ENCODE measurements at places on chromosomes 7 and 10.

DNA sequence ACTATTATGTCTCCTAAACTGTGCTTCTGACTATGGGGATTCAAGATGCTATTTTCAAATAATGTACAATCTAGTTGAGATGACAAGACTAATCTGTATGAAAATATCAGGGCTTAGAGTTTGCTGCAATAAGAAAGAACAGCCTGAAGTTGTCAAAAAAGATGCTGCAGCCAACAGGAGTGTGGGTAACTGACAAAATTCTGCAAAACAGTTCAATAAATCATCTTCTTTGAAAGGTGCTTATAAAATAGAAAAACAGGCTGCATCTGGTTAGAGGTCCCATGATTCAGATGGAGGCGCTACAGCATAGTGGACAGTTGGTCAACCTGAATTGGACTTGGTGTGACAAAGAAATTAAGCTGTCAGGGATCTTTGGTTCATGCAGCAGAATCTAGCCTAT lies 511.0 kb downstream of the XPNPEP1 start:
- no peak for DNase-seq

DNA sequence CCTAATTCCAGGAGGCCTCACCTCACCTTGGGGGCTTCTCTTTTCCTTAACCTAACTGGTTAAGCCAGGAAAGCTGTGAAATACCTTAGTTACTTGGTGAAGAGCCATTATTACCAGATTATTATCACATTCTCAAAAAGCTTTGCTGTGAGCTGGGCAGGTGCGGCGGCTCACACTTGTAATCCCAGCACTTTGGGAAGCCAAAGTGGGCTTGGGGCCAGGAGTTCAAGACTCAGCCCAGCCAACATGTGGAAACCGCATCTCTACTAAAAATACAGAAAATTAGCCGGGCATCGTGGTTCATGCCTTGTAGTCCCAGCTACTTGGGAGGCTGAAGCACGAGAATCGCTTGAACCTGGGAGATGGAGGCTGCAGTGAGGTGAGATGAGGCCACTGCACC lies 102.4 kb upstream of the KLF6 start:
- DNase-seq, result no peak

GRCh38 chr7:72003236-72003635 lies 408.9 kb downstream of the CALN1 start:
- DNase-seq, result no peak

DNA sequence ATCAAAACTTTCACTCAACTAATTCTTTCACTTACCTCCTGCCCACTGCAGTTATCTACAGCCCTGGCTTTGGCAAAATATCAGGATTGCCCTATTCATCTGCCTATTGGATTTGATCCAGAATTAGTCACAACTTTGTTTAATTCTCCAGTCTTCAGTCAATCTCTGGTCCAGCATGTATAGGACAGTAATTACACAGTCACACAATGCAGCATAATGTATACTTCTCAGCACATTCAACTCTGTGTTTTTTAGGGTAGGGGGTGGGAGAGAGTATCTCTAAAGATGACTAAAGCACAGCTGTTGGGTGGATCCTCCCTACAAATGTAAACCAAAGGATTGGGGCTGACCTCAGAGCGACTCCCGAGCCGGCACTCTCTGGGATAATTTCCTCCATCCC lies 17.7 kb upstream of the NRP1 start:
- no peak for DNase-seq

- DNase-seq, result no peak
These were observed 15.2 kb upstream of the WNT2 start for GRCh38 chr7:117338020-117338419.

- DNase-seq, result no peak
These were observed 18.0 kb upstream of the RET start for GRCh38 chr10:43058716-43059335.

DNA sequence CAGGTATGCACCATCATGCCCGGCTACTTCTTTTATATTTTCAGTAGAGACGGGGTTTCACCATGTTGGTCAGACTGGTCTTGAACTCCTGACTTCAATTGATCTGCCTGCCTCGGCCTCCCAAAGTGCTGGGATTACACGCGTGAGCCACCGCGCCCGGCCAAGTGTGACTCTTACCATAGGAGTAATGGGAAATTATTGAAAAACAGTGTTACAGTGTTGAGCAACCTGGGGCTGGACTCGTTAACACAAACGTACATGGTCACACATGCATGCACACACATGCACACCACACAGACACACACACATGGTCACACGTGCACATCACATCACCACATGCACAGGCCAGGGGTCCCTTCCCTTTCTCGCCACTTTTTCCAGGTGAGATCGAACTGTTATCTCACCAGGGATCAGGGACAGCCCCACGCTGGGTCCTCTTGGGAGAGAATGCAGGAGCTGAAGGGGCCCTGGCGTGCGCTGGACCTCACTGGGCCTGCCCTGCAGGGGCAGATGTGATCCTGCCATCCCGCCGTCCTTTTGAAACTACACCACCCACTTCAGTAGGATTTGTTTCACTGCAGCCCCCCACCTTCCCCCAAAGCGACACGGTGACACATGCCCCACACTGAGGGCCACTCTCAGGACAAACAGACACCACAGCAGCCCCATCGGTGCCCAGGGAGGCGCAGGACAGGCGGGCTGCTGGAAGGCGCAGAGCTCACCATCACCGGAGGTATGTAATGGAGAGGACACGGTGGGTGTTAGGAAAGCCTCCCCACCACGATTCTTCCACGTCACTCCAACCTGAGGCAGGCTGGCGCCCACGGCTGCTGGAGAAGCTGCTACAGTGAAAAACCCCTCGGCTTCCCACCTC lies 10.2 kb downstream of the RADIL start:
- no peak for DNase-seq

- DNase-seq, result no peak
These were observed 6.3 kb downstream of the GPAM start for GRCh38 chr10:112177247-112177646.

- DNase-seq, result no peak
These were observed 596 bp upstream of the GDF2 start for GRCh38 chr10:47321521-47322195.

- DNase-seq, result no peak
These were observed 14.3 kb downstream of the ZC3HAV1 start for GRCh38 chr7:139095194-139095659.

GRCh38 chr10:128734161-128734560 lies 607.9 kb upstream of the MKI67 start:
- no peak for DNase-seq

DNA sequence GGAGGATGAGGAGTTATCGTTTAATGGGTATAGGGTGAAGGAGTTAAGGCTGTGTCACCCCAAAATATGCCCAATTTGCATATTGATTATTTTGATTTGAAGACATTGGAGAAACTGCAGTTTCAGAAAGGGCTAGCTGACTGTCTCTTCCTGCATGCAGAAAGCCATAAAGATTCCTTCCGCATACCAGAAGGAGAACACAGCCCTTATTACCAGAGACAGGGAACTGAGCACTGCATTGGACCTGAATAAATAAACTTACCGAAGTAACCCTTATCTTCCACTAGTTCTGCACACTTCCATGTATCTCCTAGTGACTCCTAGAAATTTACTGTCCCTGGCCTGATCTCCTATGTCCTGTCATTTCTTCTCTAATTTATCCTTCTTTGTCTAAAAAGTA lies 821.9 kb upstream of the AUTS2 start:
- no peak for DNase-seq

Data from tibial nerve (tissue), 4 donors.